ENCODE measurements at places on chromosomes 6 and 20.

GRCh38 chr6:53504512-53504911, 40.4 kb downstream of the GCLC start:
- no peak for DNase-seq

- DNase-seq, result no peak
Observed at GRCh38 chr6:159172091-159172491, 2.9 kb downstream of the FNDC1 start.

- DNase-seq, result peak; percentile 23
Observed at GRCh38 chr6:157763129-157763903, 59.7 kb upstream of the SNX9 start.

DNA sequence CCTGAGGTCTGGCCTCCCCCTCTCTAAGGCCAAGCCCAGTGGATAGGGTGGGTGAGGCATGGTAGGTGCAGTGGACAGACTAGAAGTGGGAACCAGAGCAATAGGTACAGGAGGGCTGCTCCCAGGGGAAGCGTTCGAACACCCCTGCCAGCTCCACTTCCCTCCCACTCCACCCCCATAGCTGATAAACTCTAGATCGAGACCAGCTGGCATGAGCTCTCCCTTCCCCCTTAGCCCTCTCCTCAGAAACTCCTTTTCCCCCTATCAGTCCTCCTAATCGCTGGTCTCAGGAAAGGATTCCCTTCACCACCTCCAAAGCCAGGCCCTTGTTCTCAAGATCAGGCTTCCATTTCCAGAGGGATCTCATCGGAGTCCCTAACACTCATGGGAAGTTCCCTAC, 6.0 kb upstream of the FAM83C start:
- no peak for DNase-seq

DNA sequence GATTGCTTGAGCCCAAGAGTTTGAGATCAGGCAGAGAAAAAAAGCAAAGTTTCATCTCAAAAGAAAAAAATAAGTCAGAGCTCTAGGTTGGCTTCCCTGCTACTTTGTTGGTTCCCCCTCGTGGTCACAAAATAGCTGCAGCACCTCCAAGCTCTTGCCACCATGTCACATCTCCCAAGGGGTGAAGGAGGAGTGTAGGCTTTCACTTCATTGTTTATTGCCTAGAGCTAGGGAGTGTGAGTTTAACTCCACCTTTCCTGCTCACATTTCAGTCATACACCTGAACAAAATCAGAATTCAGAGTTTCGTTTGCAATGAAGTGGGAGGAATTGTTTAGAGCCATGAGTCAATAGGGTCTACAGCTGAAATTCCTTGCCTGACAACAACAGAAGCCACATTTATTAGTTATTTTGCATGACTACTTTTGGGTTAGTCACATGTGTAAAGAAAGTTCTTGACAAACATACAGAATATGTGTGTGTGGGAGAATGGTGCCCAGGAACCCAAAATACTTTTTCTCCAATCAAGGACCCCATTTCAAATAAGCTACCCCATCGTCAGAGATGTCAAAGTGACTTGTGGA, 56.2 kb upstream of the UFL1 start:
- DNase-seq, result no peak

GRCh38 chr20:59743767-59744485, 139.6 kb downstream of the PHACTR3 start:
- no peak for DNase-seq

GRCh38 chr6:41088451-41088850, 15.7 kb downstream of the NFYA start:
- no peak for DNase-seq

DNA sequence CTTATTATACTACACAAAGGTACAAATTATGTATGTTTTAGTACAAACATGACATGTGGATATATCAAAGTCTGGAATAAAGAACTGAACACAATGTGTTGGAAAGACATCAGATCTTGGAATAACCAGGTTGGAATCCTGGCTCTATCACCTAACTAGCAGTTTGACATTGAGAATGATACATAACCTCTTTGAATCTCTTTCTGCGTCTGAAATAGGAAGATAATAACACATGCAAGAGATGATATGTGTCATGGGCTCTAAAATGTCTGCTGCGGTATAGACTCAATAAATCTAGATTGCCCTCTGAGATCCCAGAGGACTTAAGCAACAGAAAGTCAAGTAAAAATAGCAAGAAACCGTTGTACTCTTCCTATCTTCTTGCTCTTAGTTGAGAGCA, 66.8 kb upstream of the CCN2 start:
- no peak for DNase-seq

GRCh38 chr6:2865694-2866151, 24.1 kb upstream of the SERPINB1 start:
- DNase-seq, result no peak

DNA sequence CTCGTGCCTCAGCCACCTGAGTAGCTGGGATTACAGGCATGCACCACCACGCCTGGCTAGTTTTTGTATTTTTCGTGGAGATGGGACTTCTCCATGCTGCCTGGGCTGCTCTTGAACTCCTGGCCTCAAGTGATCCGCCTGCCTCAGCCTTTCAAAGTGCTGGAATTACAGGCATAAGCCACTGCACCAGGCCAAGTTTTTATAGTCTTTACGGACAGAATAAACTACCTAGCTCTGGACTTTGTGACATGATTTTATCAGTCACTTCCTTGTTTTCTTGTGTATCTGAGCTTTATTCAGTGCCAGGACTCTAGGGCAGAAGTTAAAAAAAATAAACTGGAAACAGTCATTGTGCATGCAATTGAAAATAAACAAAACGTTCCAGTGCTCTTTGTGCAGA, 46.7 kb upstream of the RALGAPA2 start:
- no peak for DNase-seq

DNA sequence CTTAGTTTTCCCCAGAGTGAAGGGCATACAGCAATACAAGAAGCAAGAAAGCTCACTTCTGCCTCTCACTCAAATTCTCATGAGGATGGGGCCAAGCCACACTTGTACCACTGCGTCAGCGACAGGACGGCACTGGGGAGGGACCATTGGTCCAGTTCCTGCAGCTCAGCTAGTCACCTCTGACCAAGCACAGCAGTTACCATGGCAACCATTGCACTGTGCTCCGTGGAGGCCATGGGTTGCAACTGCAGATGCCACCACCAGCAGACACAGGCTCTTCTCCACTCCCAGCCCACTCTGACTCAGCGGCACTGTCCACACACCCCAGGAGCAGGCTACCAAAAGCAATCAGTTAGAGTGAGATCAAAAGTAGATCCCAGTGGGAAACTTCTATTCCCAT, 441.1 kb upstream of the ARID1B start:
- DNase-seq, result no peak

DNA sequence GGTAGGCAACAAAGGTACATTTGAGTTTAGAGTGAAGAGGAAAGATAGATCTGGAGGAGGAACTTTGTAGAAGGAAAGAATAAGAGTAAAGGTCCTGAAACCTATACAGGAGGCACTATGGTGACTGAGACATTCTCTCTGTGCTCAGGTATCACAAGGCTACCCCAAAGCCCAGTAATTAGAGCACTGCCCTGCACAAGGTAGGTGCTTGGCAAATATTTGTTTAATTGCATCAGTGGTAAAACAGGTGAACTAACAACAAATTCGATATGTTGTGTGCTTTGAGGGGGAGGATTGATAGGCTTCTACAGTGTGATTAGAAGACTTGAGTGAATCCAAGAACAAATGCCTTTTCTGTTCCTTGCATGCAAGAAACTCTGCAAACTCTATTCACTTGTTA, 6.8 kb upstream of the TSHZ2 start:
- DNase-seq, result no peak

DNA sequence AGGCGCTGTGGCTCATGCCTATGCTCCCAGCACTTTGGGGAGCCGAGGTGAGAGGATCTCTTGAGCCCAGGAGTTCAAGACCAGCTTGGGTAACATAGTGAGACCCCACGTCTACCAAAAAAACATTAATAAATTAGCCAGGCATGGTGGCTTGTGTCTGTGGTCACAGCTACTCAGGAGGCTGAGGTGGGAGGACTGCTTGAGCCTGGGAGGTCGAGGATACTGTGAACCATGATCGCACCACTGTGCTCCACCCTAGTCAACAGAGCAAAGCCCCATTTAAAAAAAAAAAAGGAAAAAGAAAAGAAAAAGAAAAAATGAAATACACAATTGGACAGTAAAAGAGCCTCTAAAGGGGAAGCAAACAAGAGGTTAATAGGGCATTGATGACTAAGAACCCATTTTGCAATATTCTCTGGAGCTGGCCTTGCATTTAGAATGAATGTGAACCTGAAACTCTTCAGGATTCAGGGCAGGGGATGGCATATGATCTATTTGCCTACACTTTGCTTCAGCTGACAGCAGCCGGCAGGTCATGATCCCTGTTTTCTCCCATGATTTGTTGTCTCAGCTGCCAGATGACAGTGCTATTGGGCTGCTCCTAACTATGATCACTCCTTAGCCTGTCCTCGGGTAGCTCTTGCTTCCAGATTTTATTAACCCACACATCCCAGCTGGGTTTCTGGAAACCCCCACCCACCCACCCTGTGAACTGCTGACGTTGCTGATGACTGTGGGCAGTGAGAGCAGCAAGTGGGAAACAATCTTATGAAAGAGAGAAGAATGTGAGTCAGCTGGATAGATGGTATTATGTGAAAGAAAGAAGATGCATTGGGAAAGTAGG, 83.8 kb upstream of the ELOVL5 start:
- peak; percentile 18 for DNase-seq

DNA sequence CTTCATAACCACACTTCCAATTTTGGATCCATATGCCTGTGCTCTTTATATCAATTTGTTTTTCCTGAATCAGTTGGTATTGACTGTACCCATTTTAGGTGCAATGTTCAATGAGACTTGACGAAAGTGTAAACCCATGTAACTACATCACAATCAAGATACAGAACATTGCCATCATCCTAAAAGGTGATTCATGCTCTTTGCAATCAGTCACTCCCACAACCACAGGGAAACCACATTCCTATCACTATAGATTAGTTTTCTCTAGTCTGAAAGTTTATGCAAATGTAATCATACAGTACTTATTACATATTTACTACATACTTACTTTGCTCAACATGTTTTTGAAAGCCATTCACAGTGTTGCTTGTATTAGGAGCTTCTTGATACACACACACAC, 167.4 kb downstream of the ADGRG6 start:
- DNase-seq, result no peak

DNA sequence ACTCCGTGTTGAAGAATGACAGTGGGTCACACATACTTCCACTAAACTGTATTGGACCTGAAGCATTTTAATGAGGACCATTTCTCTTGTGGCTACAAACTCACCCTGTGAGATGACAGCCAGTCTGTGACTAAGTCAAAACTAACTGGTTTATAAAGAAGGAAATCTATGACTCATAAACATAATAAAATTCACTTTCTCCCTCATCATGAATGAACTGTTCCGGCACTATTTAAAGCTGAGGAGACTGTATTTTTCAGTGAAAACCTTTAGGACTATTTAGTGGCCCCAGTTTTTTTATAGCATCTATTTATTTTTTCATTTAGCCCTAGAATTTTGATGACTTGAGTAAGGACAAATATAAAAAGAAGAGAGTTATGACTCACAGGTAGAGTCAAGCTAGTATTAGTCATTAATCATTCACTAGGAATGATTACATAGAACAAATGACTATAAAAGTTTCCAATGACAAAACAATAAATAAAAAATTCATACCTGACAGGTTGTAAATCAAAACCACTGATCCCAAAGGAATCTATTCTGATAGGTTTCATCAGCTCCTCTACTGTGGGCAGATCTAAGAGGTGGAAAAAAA, 34.2 kb downstream of the CEP162 start:
- peak; percentile 89 for DNase-seq

- no peak for DNase-seq
Observed at GRCh38 chr6:21357262-21357661, 236.3 kb upstream of the SOX4 start.

DNA sequence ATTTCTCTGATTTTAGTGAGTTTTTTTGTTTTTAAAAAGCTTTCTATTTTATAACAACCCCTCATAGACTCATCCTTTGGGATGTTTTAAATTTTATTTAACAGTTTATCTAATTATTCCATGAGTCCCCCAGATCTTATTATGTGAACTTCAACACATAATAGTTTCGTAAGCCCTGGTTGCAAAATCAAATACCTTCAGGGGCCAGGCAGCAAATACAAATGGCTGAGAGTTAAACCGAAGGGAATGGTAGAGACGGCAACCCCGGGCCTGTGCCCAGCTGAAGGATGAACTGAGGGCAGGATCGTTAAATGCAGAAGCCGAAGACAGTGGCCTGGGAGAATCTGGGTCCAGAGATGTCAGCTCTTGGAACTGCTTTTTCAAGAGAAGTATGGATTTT, 88.4 kb downstream of the RTN4IP1 start:
- no peak for DNase-seq

All from HFFc6 (cell line).